Foreskin fibroblast (primary cell): ENCODE measurements at places on chromosomes 3 and 15.
A peak's percentile ranks its signal among the peaks of the same experiment; 100 is the strongest.

- DNase-seq = no peak
Measured at GRCh38 chr15:59369597-59369996, 3.1 kb downstream of the MYO1E start.

DNA sequence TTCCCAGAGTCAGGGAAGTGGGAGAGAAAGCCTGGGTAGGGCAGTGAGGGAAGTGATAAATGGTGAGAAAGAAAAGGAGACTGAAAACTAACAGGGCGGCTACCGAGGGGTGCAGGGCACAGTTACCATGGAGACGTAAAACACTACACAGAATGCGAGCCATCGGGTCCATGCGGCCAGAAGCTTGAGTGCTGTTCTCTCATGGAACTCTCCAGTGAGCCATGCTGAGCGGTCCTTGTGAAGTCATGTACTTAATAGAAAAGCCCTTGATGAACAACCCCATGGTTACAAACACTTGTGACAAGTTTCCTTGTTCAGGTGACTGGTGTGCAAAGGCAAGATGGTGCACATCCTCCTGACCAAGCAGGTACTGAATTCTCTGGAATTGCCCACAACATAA is 3.7 kb upstream of the PLA2G4F start:
- no peak for DNase-seq

GRCh38 chr3:114120211-114120610 is 58.6 kb downstream of the DRD3 start:
- no peak for DNase-seq

- no peak for DNase-seq
Measured at GRCh38 chr15:90812171-90812957, 56.0 kb upstream of the FURIN start.

DNA sequence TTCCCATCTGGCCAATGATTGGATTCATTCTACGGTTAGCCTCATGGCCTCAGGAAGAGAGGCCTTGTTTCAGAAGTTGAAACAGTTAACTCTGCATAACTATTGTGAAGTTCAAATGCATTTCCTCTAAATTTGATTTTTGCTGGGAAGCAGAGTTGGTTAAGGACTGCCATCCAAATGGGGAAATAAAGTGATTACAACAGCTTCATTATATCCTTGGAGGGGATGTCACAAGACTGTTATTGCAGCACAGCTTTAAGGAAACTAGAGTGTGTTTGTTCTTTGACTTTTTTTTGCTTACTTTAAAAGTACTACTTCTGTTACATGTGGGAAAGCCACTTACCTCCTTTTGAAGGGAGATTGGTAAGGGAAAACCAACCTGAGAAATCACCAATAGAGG is 164.8 kb downstream of the AKAP13 start:
- peak; percentile 54 for DNase-seq

GRCh38 chr3:131806736-131807135 is 228.1 kb downstream of the CPNE4 start:
- DNase-seq = no peak

- no peak for DNase-seq
Measured at GRCh38 chr15:44275150-44275830, 13.2 kb upstream of the GOLM2 start.

- no peak for DNase-seq
Measured at GRCh38 chr3:188465311-188465710, 311.4 kb downstream of the LPP start.

DNA sequence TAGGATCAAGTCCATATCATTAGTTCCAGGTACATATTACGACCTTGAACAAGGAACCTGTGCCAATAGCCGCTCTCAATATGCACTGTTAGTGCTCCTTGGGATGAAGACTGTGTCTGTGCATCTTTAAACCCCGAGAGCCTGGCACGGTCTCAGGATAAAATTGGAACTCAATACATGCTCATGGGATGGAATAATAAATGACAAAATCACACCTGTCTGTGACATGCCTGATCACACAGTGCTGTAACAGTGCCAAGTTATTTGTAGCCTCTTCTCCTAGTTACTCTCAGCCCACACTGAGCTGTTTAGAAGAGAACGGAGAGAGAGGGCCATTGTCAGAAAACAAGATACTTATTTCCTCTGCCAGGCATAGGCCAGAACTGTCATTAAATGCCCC is 82.2 kb downstream of the SSR3 start:
- no peak for DNase-seq

GRCh38 chr15:39041979-39042495 is 477.4 kb upstream of the RASGRP1 start:
- no peak for DNase-seq

DNA sequence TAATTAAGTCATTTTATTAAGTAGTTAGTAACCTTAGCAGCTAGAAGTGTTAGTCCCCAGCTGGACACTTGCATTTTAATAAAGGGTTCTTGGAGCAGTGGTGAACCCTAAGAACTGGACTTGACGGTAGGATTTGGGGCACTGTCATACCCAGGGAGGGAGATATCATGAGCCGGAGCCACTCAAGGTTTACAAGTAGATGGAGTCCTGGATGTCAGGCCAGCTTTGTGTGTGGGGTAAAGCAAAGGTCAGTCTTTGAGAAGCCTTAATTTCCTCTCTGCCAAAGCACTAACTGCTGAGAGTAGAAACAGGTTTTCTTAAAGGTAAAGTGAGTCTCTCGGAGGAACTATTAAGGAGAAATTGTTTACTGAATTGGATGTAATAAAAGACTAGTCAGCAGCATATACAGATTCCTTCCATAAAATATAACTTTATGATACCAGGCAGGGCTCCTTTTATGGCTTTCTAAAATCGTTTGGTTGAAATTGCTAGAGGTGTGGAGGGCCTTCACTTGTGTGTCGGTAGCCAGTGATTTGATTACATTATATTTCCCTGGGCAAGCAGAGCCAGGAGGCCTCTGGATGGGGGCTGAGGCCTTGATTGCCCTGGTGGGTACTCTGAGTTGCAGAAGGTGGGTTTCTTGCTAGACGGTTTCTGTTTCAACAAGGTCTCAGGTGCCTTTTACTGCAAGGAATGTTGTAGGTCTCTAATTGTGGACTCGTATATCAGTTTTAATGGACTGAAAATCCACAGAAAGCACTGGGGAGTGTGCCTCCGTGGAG is 23.1 kb downstream of the SQOR start:
- DNase-seq = no peak

GRCh38 chr3:127446756-127447155 is 143.8 kb downstream of the TPRA1 start:
- DNase-seq = no peak

GRCh38 chr3:186150041-186150830 is 41.3 kb upstream of the ETV5 start:
- no peak for DNase-seq

- DNase-seq = no peak
Measured at GRCh38 chr3:32106929-32107362, 526 bp downstream of the GPD1L start.
